ENCODE measurements at places on chromosomes 3 and 15. TPM values are rescaled to one million over a fixed set of nuclear protein-coding genes. Genes with fewer than 3 reads are reported as not detected.

- no peak for DNase-seq
Measured at GRCh38 chr3:51982352-51982837, 940 bp upstream of the ACY1 start.

Gene SYNPR
- total RNA-seq, result not detected

Gene GPR149
- total RNA-seq, result not detected

DNA sequence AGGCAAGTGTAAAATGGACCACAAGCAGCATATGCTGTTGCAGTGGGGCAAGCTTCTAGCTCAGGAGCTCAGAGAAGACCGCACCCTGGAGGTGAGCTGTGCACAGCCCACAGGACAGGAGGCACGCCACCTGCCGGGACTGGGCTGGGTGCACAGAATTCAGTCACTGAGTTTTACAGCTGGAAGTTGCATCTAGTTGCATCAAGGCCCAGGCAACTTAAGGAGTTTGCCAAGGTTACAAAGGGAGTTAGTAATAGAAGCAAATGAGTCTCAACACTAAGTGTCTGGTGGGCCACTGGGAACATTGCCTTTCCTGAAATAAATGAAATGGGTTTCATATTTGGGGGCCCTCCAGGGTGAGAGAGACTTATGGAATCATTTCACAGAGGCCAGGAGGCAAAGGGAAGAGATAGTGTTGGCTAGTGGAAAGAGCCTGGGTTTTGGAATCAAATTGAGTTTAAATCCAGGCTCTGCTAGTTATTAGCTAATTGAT, 36.0 kb upstream of the TIMP4 start:
- DNase-seq, result no peak

DNA sequence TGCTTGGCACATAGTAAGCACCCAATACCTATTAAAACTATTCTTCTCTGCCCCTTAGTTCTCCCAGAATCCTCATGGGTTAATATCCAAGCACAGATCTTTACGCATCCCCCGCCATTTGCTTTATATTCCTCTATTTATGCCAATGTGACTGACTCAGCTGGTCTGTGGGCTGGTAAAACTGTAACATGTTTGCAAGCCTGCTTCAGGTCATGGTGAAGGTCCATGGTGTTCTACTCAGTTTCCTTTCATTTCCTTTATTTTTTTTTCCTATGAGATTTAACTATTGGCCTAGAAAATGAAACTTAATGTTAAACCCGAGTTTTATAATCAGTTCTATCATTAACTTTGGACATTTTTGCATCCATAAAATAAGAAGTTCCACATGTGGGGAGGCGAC, 47.0 kb downstream of the FRMD4B start:
- DNase-seq, result no peak
